ENCODE measurements at places on chromosomes 1 and 21.

- DNase-seq, result no peak
Measured at GRCh38 chr1:30106125-30106524, 617.3 kb downstream of the MATN1 start.

- no peak for DNase-seq
Measured at GRCh38 chr1:245488346-245489129, 333.8 kb downstream of the KIF26B start.

- DNase-seq, result no peak
Measured at GRCh38 chr1:154753426-154753825, 116.7 kb downstream of the KCNN3 start.

GRCh38 chr21:36786186-36786585 lies 87.3 kb downstream of the SIM2 start:
- DNase-seq, result no peak

- no peak for DNase-seq
Measured at GRCh38 chr1:226684026-226684425, 55.1 kb downstream of the ITPKB start.

- DNase-seq, result peak; percentile 46
Measured at GRCh38 chr1:3483801-3484444, 29.5 kb downstream of the ARHGEF16 start.

DNA sequence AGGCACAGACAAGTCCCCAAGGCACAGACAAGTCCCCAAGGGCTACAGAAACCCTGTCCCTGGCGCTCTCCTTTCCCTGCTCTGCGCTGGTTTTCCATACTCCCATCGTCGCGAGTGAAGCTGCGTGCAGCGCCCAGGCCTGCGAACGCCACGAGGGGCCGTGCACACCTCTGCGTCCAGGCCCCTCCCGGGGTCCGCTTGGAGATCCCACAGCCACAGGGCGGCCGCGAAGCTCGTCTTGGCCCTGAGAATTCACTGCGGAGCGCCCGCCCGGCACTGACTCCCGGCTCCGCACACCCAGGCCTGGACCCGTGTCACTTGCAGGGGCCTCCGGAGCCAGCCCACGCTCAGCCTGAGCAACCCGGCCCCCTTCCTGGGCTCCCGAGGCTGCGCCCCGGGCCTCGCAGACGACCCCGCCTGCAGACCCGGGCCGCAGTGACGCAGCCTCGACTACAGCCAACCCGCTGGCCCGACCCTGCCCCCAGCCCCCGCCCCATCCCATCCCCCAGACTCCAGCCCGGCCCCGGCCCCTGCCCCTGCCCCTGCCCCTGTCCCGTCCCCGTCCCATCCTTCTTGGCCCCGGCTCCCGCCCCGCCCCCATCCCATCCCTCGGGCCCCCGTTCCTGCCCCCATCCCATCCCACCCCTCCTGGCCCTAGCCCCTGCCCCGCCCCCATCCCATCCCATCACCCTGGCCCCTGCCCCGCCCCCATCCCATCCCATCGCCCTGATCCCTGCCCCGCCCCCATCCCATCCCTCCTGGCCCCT lies 841 bp downstream of the POFUT2 start:
- no peak for DNase-seq

- DNase-seq, result peak; percentile 20
Measured at GRCh38 chr1:43565600-43566360, 35.1 kb downstream of the PTPRF start.

- DNase-seq, result no peak
Measured at GRCh38 chr1:9877962-9878361, 32.1 kb downstream of the CTNNBIP1 start.

DNA sequence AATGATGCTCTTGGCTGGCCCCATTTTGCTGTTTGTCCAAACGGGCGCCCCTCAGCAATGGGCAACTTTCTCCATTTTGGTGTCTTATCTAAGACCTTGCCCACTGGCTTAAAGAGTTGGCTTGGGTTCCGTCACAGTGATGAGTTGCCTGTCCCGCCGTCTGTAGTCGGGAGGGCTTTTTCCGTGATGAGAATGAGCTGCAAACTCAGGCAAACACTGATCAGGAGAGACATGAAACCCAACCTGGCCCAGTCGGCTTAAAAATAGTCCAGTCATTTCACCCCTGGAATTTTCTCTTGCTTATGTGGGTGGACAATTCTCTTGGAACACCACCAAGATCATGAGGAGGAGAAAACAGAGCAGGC lies 79.3 kb downstream of the ST6GALNAC3 start:
- DNase-seq, result no peak

DNA sequence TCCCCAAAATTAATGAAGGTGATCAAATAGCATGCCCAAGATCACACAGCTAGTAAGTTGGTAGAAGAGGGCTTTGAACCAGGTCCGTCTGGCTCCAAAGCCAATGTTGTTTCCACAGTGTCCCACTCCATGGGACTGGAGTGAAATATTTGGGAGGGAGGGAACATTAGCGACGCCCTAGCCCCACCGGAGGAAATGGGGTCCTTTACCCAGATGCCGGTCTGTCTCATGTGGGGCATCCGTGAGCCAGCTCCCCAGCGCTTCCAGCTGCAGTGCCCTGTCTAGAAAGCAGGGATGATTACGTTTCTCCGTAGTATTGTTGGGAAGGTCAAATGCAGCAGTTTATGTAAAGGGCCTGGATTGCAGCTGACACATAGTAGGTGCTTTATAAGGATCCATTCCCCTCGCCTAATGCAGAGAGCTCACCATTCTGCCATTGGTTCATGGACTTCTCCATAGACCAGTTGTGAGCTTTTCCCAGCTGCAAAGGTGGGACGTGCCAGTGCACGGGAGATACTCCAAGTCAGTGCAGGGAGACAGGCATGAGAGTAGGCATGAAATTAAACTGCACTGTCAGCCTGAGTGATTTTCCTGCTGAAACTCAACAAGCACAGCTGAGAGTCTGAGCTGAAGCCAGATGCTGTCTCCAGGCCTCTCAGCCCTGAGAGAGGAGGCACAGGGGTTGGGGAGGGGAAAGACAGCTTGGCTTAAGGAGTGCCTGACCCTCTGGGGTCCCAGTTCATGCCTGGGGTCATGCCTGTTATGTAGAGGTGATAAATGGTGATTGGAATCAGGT lies 24.7 kb downstream of the QSOX1 start:
- DNase-seq, result no peak

GRCh38 chr1:50155541-50155940 lies 46.8 kb downstream of the ELAVL4 start:
- no peak for DNase-seq

- DNase-seq, result no peak
Measured at GRCh38 chr1:9434247-9435152, 104.8 kb upstream of the SLC25A33 start.

GRCh38 chr1:109603229-109603628 lies 16.2 kb downstream of the GNAT2 start:
- no peak for DNase-seq

DNA sequence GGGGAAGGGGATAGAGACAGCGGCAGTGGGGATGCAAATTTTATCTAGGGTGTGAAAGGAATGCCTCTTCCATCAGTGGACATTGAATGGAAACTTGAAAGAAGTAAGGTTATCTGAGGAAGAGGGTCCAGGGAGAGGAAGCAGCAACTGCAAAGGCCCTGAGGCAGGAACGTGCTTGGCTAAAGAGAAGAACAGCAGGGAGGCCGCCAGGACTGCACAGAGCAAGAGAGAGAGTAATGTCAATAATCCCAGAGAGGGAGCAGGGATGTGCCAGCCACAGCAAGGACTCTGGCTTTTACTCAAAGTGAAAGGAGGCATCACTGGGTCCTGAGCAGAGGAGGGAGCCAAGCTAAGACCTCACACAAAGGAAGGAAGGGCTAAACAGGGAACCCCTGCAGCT lies 50.9 kb downstream of the KCND3 start:
- DNase-seq, result no peak

- DNase-seq, result no peak
Measured at GRCh38 chr1:204150702-204151551, 917 bp downstream of the ETNK2 start.

GRCh38 chr1:205444931-205445645 lies 10.8 kb downstream of the BLACAT1 start:
- DNase-seq, result no peak

- no peak for DNase-seq
Measured at GRCh38 chr21:27550287-27550686, 583.4 kb upstream of the ADAMTS5 start.

GRCh38 chr1:11768821-11769220 lies 6.8 kb downstream of the C1orf167 start:
- no peak for DNase-seq

DNA sequence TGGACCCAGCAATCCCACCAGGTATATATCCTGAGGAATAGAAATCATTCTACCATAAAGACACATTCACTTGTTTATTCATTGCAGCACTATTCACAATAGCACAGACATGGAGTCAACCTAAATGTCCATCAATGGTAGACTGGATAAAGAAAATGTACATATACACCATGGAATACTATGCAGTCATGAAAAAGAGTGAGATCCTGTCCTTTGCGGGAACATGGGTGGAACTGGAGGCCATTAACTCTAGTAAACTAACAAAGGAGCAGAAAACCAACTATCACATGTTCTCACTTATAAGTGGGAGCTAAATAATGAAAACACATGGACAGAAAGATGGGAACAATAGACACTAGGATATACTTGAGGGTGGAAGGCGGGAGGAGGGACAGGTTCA lies 36.1 kb upstream of the PRKACB start:
- DNase-seq, result no peak

GRCh38 chr1:228391411-228392020 lies 15.1 kb downstream of the TRIM11 start:
- DNase-seq, result no peak

DNA sequence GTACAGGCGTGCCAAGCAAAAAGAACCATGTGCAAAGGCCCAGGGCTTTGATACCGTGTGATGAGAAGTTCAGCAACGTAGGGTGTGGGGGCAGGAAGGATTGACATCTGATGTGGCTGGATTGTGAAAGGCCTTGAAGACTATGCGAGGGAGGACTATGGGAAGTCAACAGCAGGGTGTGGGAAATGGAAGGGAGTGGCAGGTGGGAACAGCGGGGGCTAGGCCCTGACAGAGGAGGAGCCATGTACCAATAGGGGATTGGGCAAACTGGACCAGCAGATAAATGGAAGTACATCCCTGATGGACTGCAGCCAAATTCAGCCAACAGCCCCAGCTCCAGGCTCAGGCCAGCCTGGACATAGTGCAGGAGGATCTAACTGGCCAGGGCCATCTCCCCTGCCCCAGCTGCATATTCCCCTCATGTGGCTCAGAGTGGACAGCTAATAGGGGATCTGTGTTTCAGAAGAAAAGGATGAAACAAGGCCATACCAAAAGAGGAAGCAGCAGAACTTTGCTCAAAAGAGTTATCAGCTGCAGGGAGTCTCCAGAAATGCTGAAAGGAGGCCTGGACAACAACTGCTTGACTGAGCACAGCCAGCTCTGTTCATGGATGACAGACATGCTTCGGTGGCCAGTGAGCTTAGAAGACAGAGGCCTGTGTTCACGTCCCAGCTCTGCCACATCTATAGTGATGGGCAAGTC lies 140.2 kb upstream of the SGIP1 start:
- DNase-seq, result no peak

DNA sequence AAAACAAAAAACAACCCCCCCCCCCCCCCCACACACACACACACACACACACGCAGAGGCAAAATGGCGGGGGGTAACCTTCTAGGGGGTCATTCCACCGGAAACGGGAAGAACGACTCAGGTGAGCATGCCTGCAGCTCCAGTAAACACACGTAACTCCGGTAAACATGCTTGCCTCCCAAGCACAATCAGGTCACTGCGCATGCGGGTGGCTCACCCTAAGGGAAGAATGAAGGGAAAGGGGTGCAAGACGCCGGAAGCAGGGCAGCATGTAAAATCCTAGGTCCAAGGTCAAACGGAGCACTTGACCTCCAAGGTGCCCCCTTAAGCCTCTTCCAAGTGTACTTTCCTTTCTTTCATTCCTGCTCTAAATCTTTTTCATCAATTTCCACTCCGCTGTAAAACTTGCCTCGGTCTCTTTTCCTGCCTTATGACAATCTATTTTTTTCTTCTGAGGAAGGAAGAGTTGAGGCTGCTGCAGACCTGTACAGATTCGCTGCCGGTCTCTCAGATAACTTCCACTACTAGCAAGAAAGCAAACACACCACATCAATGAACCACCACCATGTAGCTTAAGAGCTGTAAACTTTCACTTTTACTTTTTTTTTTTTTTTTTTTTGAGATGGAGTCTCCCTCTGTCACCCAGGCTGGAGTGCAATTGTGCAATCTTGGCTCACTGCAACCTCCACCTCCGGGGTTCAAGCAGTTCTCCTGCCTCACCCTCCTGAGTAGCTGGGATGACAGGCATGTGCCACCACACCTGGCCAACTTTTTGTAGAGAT lies 21.0 kb upstream of the CBR3 start:
- peak; percentile 55 for DNase-seq

DNA sequence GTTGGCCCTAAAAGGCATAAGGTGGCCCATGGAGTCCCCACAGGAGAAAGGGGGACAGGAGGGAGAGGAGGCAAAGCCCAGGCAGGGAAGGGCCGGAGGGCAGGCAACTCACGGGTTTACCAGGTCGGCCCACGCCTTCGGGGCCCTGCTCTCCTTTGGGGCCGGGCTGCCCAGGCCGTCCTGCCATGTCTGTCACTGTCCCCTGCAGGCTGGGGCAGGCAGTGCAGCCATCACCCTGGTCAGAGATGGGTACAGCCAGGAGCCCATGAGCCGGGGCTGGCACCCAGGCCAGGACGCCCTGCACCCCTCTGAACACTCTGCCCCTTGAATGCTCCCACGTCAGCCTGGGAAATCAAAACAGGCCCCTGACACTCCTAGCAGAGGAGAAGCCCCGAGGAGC lies 19.8 kb downstream of the COL16A1 start:
- DNase-seq, result no peak

GRCh38 chr1:181043025-181043888 lies 9.5 kb downstream of the MR1 start:
- no peak for DNase-seq

GRCh38 chr1:13888351-13888986 lies 188.5 kb downstream of the PRDM2 start:
- DNase-seq, result no peak

- DNase-seq, result no peak
Measured at GRCh38 chr1:39335216-39335615, 130.7 kb downstream of the MACF1 start.

DNA sequence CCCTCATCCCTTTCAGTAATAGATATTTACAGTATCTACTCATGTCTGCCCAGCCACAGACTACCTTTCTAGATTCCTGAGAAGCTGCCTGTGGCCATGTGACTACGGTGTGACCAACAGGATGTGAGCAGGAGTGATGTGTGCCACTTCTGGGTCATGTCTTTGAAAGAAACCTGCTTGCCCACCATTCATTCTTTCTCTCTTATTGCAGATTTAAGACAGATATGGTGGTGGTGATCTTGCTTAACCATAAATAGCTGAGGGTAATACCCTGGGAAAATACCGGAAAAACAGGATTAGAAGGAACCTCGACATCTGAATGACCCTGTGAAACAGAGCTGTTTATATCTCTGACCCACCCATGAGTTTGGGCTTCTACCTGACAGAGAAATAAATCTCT lies 41.6 kb upstream of the GUCA2A start:
- no peak for DNase-seq

DNA sequence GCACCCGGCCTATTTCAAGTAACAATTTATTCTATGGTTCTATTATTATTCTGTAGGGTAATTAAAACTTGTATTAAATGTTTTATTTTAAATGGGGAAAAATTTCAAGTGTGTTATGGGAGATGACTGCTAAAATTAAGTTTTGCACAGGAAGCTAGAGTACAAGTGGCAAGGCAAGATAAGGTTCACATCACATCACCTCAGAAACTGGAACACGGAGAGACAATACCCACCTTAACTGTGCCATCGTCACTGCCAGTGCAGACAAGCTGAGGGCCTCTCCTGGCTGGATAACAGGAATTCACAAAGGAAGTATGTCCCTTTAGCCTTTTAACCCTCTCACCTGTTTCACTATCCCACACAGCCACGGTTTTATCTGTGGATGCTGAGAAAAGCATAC lies 7.6 kb downstream of the SNRNP40 start:
- no peak for DNase-seq

GRCh38 chr1:37437087-37437486 lies 37.3 kb upstream of the ZC3H12A start:
- DNase-seq, result no peak

Measured in activated naive CD4-positive, alpha-beta T cell treated with Interleukin-2 at 50 U/mL for 16 hours (primary cell).